H4 (cell line): ENCODE measurements at places on chromosomes 6 and 20. TPM values are rescaled to one million over a fixed set of nuclear protein-coding genes. Genes with fewer than 3 reads are reported as not detected.

Gene C6orf120
- total RNA-seq, result 17.2 and 17.6 TPM in 2 replicates

Gene GSTA4
- 14.9 and 19.2 TPM in 2 replicates for total RNA-seq

Gene SRMS
- total RNA-seq, result not detected in 2 replicates

Gene COL19A1
- total RNA-seq, result 1.5 TPM in 1 of 2 replicates, not detected in the other

Gene RIMS1
- 4.4 and 6.7 TPM in 2 replicates for total RNA-seq

Gene APOBEC2
- total RNA-seq, result not detected in 2 replicates

Gene RAET1L
- 0.14 TPM in 1 of 2 replicates, not detected in the other for total RNA-seq

Gene GGT7
- total RNA-seq, result 0.76 and 0.99 TPM in 2 replicates

Gene PANK2
- 37.4 and 40.8 TPM in 2 replicates for total RNA-seq

Gene ELOVL2
- total RNA-seq, result 0.58 and 0.85 TPM in 2 replicates

Gene DOK5
- 1.2 TPM in 1 of 2 replicates, not detected in the other for total RNA-seq

Gene KCNQ2
- 3.4 and 6.6 TPM in 2 replicates for total RNA-seq

Gene PKIG
- 73.8 and 77.3 TPM in 2 replicates for total RNA-seq

Gene TMEM200A
- total RNA-seq, result 1.2 and 1.9 TPM in 2 replicates

Gene FAM83C
- total RNA-seq, result not detected in 2 replicates

Gene SPINT3
- total RNA-seq, result not detected in 2 replicates

Gene REPS1
- 19.7 and 25.1 TPM in 2 replicates for total RNA-seq

Gene MEI4
- 0.14 TPM in 1 of 2 replicates, not detected in the other for total RNA-seq
